ENCODE measurements at places on chromosomes 16 and 17. TPM values are rescaled to one million over a fixed set of nuclear protein-coding genes. Genes with fewer than 3 reads are reported as not detected.

Gene TP53TG3F
- not detected for polyA plus RNA-seq

Gene ZNF174
- polyA plus RNA-seq: 13.7 TPM

DNA sequence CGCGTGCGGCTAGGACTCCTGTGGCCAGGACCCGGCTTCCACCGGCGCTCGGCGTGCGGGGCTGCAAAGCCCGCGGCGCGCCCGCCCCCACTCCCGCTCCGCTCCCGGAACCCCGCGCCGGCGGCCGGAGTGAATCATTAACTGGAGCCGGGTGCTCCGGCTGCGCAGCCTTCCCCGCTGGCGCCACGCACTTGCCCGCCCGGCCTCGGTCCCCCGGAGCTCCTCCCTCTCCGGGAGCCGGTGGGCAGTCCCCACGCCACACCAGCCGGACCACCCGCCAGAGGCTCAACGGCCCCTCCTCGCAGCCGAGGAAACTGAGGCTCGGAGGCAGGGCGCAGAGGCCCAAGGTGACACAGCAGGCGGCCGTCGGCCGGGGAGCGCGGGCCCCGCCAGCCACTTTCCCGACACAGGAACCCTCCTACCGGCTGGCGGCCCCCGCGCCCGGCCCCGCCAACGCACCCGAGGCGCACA is 580 bp downstream of the BCAR1 start:
- DNase-seq: no peak

GRCh38 chr17:43020789-43021740 is 1.1 kb downstream of the VAT1 start:
- no peak for DNase-seq

Gene SLC13A2
- polyA plus RNA-seq: 0.14 TPM

DNA sequence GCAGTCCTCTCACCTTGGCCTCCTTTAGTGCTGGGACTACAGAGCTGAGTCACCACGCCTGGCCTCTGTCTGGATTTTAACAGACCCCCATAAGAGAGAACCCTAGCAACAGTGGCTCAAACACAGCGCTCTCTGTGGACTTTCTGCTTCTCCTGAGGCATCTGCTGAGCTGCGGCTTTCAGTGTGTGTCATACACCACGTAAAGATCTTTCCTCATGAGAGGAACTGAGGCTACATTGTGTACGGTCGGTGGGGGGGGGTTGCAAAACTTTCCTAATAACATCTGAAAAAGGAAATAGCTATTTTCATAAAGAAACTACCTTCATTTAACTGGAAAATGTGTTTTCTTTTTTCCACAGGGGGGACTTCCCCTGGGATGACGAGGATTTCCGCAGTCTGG is 32.9 kb downstream of the DEF8 start:
- DNase-seq: no peak

- no peak for DNase-seq
These were observed 27.8 kb upstream of the MGAT5B start for GRCh38 chr17:76840443-76840767.

Gene TP53TG3
- not detected for polyA plus RNA-seq

DNA sequence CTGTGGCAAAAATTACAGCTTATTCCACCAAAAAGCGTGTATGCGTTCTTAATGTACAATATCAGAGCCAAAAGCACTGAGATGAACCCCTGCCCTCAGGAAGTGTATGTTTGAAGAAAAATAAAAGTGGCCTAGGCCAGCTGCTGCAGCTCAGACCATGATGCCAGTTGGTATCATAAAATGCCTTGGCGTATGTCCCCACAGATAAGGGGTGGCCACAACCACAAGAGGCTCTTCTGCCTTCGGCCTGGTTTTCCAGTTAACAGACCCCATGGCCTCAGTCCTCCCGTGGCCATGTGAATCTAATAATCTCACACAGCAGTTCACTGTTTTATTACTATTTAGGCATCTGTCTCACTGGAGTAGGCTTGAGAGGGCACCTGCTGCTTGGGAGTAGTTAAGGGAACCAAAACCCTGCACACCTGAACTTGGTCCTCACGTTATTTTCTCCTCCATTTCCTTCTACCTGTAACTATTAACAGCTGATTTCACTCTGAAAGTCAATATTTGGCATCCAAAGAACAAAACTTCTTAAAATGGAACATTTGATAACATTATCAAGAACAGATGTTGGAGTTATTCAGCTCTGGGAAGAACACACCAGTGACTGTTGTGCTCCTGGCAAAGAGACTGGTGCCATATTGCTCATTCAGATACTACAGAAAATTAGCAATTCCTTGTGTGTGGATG is 34.8 kb upstream of the ERN1 start:
- DNase-seq: no peak

Gene RUNDC3A
- polyA plus RNA-seq: 2.0 TPM

- DNase-seq: no peak
These were observed 3.3 kb upstream of the KCTD11 start for GRCh38 chr17:7348478-7349242.

Gene CACNG3
- polyA plus RNA-seq: not detected
